GM23338 (cell line): ENCODE measurements at places on chromosomes 5 and 9. TPM values are rescaled to one million over a fixed set of nuclear protein-coding genes. Genes with fewer than 3 reads are reported as not detected.
A peak's percentile ranks its signal among the peaks of the same experiment; 100 is the strongest.

The SLC25A48 gene
- 1.1 TPM in 2 replicates for polyA plus RNA-seq

The POU5F2 gene
- polyA plus RNA-seq = 0.11 and 0.14 TPM in 2 replicates

The LHX6 gene
- 1.2 and 1.3 TPM in 2 replicates for polyA plus RNA-seq

The FAM153A gene
- not detected in 2 replicates for polyA plus RNA-seq

The ADAMTS19 gene
- polyA plus RNA-seq = 5.9 and 6.0 TPM in 2 replicates

- H3K36me3 ChIP-seq = no peaks in the 10 kb centered on the region
- H3K27me3 ChIP-seq = no peaks in the 10 kb centered on the region
These were observed 9.1 kb downstream of the ANGPTL2 start for GRCh38 chr9:127113191-127113972.

- H3K27ac ChIP-seq = no peak overlapping the region
- peak overlapping the region; percentile 75 for H3K4me3 ChIP-seq
- no peak for DNase-seq
- H3K36me3 ChIP-seq = no peaks in the 10 kb centered on the region
- H3K4me1 ChIP-seq = peaks cover 16% of the 10 kb centered on the region
These were observed 43.6 kb downstream of the GAS1 start for GRCh38 chr9:86903734-86904085.

DNA sequence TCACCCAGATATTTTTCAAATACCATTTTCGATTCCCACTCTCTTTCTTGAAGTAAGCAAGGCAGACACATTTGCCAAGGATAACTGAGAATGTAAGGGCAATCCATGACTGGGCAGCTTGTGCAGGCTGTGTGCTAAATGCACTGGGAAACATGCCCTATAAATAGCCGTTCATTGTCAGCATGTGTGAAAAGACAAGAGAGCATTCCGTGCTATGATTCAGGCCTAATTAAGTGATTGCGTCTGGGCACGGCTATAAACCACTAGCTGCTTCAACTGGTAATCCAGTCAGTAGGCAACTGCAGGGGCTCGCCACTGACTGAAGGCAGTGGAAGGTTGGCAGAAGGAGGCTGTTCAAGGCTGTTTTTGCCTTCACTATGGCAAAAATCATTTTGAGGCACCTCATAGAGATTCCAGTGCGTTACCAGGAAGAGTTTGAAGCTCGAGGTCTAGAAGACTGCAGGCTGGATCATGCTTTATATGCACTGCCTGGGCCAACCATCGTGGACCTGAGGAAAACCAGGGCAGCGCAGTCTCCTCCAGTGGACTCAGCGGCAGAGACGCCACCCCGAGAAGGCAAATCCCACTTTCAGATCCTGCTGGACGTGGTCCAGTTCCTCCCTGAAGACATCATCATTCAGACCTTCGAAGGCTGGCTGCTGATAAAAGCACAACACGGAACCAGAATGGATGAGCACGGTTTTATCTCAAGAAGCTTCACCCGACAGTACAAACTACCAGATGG lies at the start of gene HSPB3:
Gene HSPB3 (plus strand): TSS at position 287 of the 745 bp plus-strand sequence. CDS start 91 bp downstream, at position 378.
- no peak within 1 kb of the TSS for H3K27ac ChIP-seq
- H3K27me3 ChIP-seq = no peaks in the 10 kb centered on the region
- peaks cover 7% of the 10 kb centered on the region; the same call in 1 of the 2 replicates for H3K4me1 ChIP-seq
- no peak within 1 kb of the TSS for H3K4me3 ChIP-seq
- DNase-seq = no peak

- H3K27ac ChIP-seq = no peak overlapping the region
- no peaks in the 10 kb centered on the region for H3K36me3 ChIP-seq
- H3K4me3 ChIP-seq = no peak overlapping the region
These were observed 130.9 kb downstream of the CD180 start for GRCh38 chr5:67065696-67066095.

GRCh38 chr9:113896713-113897112 lies 20.6 kb downstream of the ZNF618 start:
- no peak overlapping the region for H3K4me3 ChIP-seq
- no peaks in the 10 kb centered on the region for H3K27me3 ChIP-seq
- H3K27ac ChIP-seq = no peak overlapping the region
- no peaks in the 10 kb centered on the region for H3K36me3 ChIP-seq

- no peak overlapping the region for H3K4me3 ChIP-seq
- no peak for DNase-seq
- no peaks in the 10 kb centered on the region; the same call in 1 of the 2 replicates for H3K4me1 ChIP-seq
- no peaks in the 10 kb centered on the region for H3K36me3 ChIP-seq
These were observed 34.8 kb upstream of the GLRX start for GRCh38 chr5:95857185-95857945.

DNA sequence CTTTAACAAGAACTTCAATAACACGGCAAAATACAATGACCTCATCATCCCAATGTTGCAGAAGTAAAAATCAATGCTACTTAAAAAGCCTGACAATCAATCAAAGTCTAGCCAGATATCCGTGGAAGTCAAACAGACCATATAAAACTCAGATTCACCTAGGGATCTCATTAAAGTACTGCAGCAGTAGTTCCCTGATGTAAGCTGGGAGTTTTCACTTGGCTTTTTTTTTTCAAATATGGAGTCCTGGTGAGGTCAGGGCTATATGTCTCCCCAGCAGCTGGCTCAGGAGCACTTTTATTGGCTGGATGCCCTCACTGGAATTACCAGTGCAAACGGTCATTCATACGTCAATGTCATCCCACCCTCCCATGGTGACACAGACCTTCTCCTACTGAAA lies 220.6 kb upstream of the SLC30A5 start:
- no peaks in the 10 kb centered on the region for H3K4me1 ChIP-seq
- no peak overlapping the region for H3K27ac ChIP-seq
- no peaks in the 10 kb centered on the region for H3K36me3 ChIP-seq
- no peak overlapping the region for H3K4me3 ChIP-seq

DNA sequence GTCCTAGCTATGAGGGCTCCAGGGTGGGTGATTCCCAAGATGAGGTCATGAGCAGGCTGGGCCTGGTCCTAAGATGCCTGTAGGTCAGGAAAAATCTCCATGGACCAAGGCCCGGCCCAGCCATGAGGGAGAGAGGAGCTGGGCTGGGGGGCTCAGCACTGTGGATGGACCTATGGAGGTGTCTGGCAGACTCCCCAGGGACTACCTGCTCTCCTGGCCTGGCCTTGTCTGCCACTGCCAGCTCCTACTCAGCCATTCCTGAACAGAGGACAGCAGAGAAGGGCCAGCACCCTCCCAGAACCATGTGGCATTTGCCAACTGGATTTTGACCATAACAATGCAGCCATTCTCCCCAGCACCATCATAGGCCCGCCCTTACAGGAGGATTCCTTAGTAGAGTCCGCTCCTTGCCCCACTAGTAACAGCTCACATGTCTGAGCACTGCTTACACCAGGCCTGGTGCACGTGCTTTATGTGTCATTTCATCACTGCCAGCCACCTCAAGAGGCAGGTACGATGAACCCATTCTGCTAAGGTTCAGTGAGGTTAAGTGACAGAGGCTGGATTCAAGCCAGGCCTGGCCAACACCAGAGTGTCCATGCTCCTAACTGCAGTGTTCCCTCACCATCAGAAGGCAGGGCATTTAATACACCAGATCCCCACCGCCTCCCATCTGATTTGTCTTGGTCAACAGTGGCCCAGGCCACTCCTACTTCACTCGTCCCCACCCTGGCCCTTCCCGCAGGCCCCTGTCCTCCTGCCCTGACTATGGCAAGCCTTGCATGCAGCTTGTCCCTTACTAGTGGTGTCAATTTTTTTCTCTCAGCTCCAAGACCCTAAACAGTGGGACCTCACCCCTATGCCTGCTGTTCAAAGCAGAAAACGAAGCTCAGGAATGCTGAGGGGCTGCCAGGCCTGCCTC lies 669 bp downstream of the IL13 start:
- no peak overlapping the region for H3K27ac ChIP-seq
- DNase-seq = no peak
- no peaks in the 10 kb centered on the region for H3K36me3 ChIP-seq
- no peak overlapping the region for H3K4me3 ChIP-seq
- H3K4me1 ChIP-seq = no peaks in the 10 kb centered on the region; the same call in none of the 2 replicates
- peaks cover 42% of the 10 kb centered on the region for H3K27me3 ChIP-seq

DNA sequence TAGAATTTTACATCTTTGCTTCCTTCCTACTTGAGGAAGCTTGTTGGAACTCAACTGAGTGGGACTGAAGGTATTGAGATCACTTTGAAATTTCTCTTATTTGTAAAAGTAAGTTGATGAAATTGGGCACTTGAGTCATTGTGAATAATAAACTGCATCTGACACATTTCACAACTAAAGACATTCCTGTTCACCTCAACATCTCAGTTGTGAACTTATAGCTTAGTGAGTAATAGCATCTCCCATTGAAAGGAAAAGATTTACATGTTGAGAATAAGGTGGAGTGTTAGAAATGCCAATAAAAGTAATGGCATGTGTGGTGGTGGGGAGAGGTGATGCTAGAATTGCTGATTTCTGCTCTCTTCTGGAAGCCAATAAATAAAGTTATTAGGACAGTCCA lies 145.0 kb downstream of the SLC24A2 start:
- H3K27ac ChIP-seq = no peak overlapping the region
- H3K4me3 ChIP-seq = no peak overlapping the region
- H3K27me3 ChIP-seq = no peaks in the 10 kb centered on the region
- DNase-seq = no peak

GRCh38 chr9:117783828-117784227 lies 79.6 kb downstream of the TLR4 start:
- peaks cover 5% of the 10 kb centered on the region; the same call in 1 of the 2 replicates for H3K4me1 ChIP-seq
- H3K27ac ChIP-seq = no peak overlapping the region
- H3K36me3 ChIP-seq = no peaks in the 10 kb centered on the region
- no peaks in the 10 kb centered on the region for H3K27me3 ChIP-seq

DNA sequence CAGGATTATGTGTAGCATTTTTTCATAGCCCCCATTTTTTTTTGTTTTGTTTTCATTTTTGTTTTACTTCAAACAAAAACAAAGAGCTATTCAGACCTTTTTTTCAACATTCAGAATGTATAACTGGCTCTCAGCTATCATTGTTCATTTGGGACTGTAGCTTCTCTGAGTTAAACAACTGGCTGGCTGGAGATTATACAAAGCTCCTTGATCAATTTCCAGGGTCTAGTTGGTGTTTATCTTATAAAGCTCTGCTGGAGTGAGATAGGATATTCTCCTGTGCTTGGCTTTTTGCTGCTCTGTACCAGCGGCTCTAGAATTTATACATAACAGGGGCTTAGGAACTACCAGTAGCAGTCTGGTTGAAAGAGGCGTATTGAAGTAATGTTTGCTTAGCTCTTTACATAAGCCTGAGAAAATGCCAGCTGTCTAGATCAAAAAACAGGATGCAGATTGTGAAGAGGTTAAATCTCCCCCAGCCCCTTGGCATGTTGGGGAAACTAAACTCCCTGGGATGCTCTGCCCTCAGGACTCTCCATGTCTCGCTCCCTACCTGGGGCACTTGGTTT lies 15.2 kb downstream of the GARNL3 start:
- H3K4me1 ChIP-seq = no peaks in the 10 kb centered on the region
- no peak overlapping the region for H3K27ac ChIP-seq
- no peaks in the 10 kb centered on the region for H3K27me3 ChIP-seq
- no peaks in the 10 kb centered on the region for H3K36me3 ChIP-seq
- no peak for DNase-seq

GRCh38 chr5:98911280-98912040 lies 17.3 kb downstream of the CHD1 start:
- peaks cover 33% of the 10 kb centered on the region for H3K4me1 ChIP-seq
- H3K4me3 ChIP-seq = no peak overlapping the region
- no peak overlapping the region for H3K27ac ChIP-seq
- no peaks in the 10 kb centered on the region for H3K36me3 ChIP-seq
